ENCODE measurements at places on chromosomes 6 and 20. TPM values are rescaled to one million over a fixed set of nuclear protein-coding genes. Genes with fewer than 3 reads are reported as not detected.

TTK gene
- total RNA-seq = not detected

APOM gene
- 1.6 TPM for total RNA-seq

DNA sequence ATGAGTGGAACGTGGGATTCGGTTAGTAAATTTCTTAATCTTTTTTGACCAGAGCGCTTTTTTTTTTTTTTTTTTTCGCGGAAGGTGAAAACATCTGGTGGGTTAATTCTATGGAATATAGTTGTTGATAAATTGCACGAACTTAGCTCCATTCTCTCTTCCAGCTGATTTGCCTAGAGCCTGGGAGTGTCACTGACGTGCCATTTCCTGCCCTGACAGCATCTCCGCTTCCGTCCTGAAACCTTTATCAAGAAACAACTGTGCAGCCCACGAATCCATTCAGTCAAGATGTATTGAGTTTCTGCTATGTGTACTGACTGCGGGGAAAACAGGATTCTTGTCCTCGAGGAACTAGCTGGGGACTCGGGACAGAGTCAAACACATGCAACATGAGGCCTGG is 59.5 kb upstream of the TGM3 start:
- no peak for DNase-seq
- H3K4me3 ChIP-seq = no peak overlapping the region
- no peaks in the 10 kb centered on the region for H3K36me3 ChIP-seq

DNA sequence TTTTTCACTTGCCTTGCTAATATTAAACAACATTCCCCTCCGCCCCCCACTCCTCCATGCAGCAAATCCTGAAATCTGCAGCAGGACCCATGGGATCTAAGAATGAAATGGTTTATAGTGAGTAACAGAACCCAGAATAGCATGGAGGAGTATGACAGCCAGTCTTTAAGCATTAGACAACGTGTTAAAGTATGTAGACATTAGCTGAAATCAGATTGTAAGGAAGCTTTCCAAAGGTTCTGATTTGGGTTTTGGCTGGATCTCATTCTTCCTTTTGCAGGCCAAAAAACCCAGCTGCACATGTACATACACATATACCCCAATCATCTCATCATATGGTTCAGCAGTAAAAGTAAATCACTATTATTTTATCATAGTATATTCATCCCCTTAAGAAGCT is 126.5 kb downstream of the GJA10 start:
- H3K27me3 ChIP-seq = no peaks in the 10 kb centered on the region
- H3K36me3 ChIP-seq = no peaks in the 10 kb centered on the region
- H3K27ac ChIP-seq = no peak overlapping the region
- no peaks in the 10 kb centered on the region for H3K4me1 ChIP-seq
- H3K4me3 ChIP-seq = no peak overlapping the region
- DNase-seq = no peak

DNA sequence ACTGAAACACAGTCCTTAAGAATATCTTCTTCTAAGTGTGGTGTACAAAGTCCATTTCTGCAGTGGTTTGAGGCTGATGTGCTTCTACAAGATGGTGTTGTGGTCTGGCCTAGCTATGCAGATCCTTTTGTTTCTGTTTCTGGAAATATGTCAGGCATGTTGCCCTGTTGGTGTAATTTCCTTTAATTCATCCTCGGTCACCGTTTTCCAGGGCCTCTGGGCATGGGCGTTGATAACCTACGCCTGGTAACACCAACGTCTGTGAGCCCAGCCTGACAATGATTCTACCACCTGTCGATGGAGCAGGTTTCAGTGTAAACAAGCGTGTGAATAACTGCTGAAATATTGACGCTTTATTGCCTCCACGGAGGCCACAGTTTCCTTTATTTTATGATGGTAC is 33.3 kb upstream of the AFDN start:
- no peak overlapping the region for H3K27ac ChIP-seq
- H3K4me1 ChIP-seq = peaks cover 33% of the 10 kb centered on the region
- H3K36me3 ChIP-seq = no peaks in the 10 kb centered on the region
- no peaks in the 10 kb centered on the region for H3K27me3 ChIP-seq
- no peak for DNase-seq

- no peak overlapping the region for H3K27ac ChIP-seq
- no peak for DNase-seq
- H3K36me3 ChIP-seq = no peaks in the 10 kb centered on the region
- H3K4me3 ChIP-seq = no peak overlapping the region
- H3K27me3 ChIP-seq = no peaks in the 10 kb centered on the region
- no peaks in the 10 kb centered on the region for H3K4me1 ChIP-seq
These were observed 477.1 kb upstream of the EYS start for GRCh38 chr6:66184091-66184490.

DNA sequence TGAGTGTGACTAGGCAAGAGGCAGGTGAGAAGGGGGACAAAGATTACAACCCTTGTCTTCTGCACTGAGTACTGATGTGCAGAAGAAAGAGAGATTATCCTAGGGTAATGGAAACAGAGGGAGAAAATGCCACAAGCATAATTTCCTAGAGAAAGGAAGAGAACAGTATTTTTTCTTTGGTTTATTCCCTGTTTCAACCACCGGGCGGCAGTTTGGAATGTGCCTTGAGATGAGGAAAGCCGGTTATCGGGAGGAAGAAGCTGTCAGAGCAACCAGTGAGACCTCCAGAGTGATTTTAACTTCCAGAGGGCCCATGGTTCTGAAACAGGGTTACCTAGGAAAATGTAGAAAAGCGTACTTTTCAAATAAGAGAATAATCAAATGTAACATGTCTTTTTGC is 121.4 kb downstream of the REV3L start:
- H3K4me3 ChIP-seq = no peak overlapping the region
- no peaks in the 10 kb centered on the region for H3K27me3 ChIP-seq
- DNase-seq = no peak
- no peaks in the 10 kb centered on the region for H3K36me3 ChIP-seq
- H3K27ac ChIP-seq = no peak overlapping the region

- H3K36me3 ChIP-seq = no peaks in the 10 kb centered on the region
- no peaks in the 10 kb centered on the region for H3K27me3 ChIP-seq
- no peak overlapping the region for H3K27ac ChIP-seq
- H3K4me1 ChIP-seq = peaks cover 12% of the 10 kb centered on the region
These were observed 18.5 kb downstream of the DACT2 start for GRCh38 chr6:168300975-168301647.

GRCh38 chr20:39909447-39909846 is 779.6 kb downstream of the MAFB start:
- no peaks in the 10 kb centered on the region for H3K36me3 ChIP-seq
- no peak overlapping the region for H3K4me3 ChIP-seq
- H3K27ac ChIP-seq = no peak overlapping the region
- DNase-seq = no peak
- peaks cover 7% of the 10 kb centered on the region for H3K4me1 ChIP-seq

GRCh38 chr20:3732327-3733118 is at the start of gene HSPA12B:
Gene HSPA12B, plus strand, starts transcription at chr20:3732685. Its CDS starts 5,990 bp downstream, at chr20:3738675.
- peaks cover 19% of the 10 kb centered on the region for H3K4me1 ChIP-seq
- DNase-seq = no peak
- no peak within 1 kb of the TSS for H3K27ac ChIP-seq
- H3K36me3 ChIP-seq = no peaks in the 10 kb centered on the region
- H3K27me3 ChIP-seq = no peaks in the 10 kb centered on the region

GRCh38 chr6:1765160-1765903 is 155.6 kb downstream of the FOXC1 start:
- H3K27ac ChIP-seq = peak overlapping the region; percentile 6
- H3K27me3 ChIP-seq = no peaks in the 10 kb centered on the region
- no peak overlapping the region for H3K4me3 ChIP-seq

CLPSL1 gene
- 7.8 TPM for total RNA-seq

GRCh38 chr6:169868458-169868857 is 117.0 kb downstream of the ERMARD start:
- peak; percentile 35 for DNase-seq
- H3K4me3 ChIP-seq = no peak overlapping the region
- H3K27me3 ChIP-seq = no peaks in the 10 kb centered on the region
- no peaks in the 10 kb centered on the region for H3K36me3 ChIP-seq
- no peaks in the 10 kb centered on the region for H3K4me1 ChIP-seq

DNA sequence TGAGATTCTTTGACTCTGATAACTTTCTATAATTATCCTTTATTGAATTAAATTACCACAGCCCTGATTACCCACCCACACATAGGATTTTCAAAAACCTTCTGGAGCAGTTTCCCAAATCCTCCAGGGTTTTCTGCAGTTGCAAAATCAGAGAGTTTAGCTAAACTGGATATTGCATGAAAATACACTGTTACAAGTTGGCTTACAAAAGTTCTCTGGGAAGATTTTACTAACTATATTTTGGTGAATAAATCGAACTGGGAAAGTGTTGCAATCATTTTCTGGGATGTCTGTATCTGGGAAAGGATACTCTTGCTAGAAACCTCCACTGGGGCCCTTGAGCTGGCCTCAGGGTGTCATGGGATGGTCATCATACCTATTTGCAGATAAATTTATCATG is 97.6 kb upstream of the STMND1 start:
- H3K27ac ChIP-seq = no peak overlapping the region
- H3K4me3 ChIP-seq = no peak overlapping the region
- H3K4me1 ChIP-seq = peaks cover 20% of the 10 kb centered on the region
- no peak for DNase-seq
- H3K27me3 ChIP-seq = no peaks in the 10 kb centered on the region

FNDC11 gene
- 0.66 TPM for total RNA-seq

GJA10 gene
- total RNA-seq = not detected

DNA sequence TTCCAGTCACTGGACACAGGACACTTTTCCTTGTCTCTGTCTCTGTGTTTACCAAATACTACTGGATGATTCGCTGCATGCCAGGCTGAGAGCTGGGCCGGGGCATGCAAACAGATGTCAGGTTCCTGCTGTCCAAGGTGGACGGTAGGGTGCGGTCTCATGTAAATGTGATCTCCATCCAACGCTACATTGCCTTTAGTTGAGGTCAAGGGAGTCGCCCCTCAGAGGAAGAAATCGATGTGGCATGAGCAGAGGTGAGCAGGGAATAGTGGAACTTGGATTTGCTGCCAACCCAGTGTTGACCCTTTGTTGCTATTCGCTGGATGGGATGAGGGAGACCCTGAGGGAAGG is 9.8 kb upstream of the TOX2 start:
- no peak for DNase-seq
- no peak overlapping the region for H3K27ac ChIP-seq
- H3K4me3 ChIP-seq = no peak overlapping the region
- H3K36me3 ChIP-seq = no peaks in the 10 kb centered on the region
- H3K27me3 ChIP-seq = no peaks in the 10 kb centered on the region

DNA sequence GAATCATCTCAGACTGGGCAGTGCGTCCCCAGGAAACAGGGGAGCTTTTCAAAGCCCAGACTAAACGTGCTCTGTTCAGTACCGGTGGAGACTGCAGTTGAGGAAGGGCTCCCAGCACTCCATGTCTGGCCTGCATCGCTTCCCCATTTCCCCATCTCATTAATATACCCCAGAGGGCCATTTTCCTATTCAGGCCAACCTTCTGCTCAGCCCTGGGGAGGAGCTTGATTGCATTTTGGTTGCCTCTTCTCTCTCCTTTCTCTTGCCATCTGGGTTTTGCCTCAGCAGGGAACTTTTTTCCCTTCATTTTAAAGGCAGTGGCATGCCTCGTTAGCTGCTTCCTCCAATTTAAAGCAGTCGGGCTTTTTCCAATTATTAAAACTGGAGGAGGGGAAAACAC is 394.3 kb upstream of the SOX4 start:
- no peaks in the 10 kb centered on the region for H3K4me1 ChIP-seq
- H3K27me3 ChIP-seq = no peaks in the 10 kb centered on the region
- no peak for DNase-seq
- H3K27ac ChIP-seq = no peak overlapping the region

BPIFB4 gene
- total RNA-seq = not detected

TRMT11 gene
- 26.7 TPM for total RNA-seq

PRR18 gene
- not detected for total RNA-seq

DNA sequence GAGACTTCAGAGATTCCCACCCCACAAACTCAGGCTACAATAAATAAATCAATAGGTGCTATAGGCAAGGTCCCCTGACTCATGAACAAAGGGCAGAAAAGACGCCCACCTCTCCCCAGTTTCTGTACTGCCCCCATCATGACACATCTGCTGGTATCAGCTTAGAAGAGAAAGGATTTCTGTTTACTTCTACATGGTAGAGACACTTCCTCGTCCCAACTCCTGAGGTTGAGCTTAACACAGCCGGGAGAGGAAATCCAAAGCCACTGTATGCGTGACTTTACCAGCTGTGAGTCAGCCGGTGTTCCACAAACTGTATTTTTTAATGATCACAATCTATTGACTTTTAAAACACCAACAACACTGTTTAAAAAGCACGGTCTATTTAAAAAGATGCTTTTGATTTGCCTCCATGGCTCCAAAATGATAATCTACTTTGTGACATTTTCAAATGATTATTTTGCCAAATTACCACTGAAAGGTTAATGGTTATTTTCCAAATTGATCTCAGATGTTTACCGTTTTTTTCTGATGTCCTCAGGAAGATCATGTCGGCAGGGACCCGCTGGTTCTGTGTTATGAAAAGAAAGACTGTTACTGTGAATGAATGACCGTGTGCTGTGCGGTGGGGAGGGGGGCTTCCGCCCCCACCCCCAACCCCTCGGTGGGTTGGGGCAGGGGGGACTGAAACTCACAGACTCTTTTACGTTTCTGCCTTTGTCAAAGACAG is 72.5 kb downstream of the ATP9A start:
- H3K36me3 ChIP-seq = no peaks in the 10 kb centered on the region
- no peak overlapping the region for H3K4me3 ChIP-seq
- no peak for DNase-seq
- H3K4me1 ChIP-seq = peaks cover 16% of the 10 kb centered on the region

FERMT1 gene
- 5.7 TPM for total RNA-seq

- H3K4me3 ChIP-seq = no peak overlapping the region
- DNase-seq = peak; percentile 23
- no peaks in the 10 kb centered on the region for H3K4me1 ChIP-seq
- H3K27ac ChIP-seq = no peak overlapping the region
- no peaks in the 10 kb centered on the region for H3K36me3 ChIP-seq
These were observed 39.0 kb upstream of the PLN start for GRCh38 chr6:118509009-118509617.

GRCh38 chr6:90611543-90612312 is 24.9 kb upstream of the MAP3K7 start:
- H3K27me3 ChIP-seq = peaks cover 11% of the 10 kb centered on the region
- no peak for DNase-seq
- no peak overlapping the region for H3K4me3 ChIP-seq
- no peak overlapping the region for H3K27ac ChIP-seq
- no peaks in the 10 kb centered on the region for H3K36me3 ChIP-seq

GRCh38 chr6:35786810-35787209 is 6.0 kb downstream of the CLPSL1 start:
- H3K4me3 ChIP-seq = peak overlapping the region; percentile 13
- DNase-seq = peak; percentile 52
- H3K27me3 ChIP-seq = no peaks in the 10 kb centered on the region
- no peaks in the 10 kb centered on the region for H3K36me3 ChIP-seq
- H3K27ac ChIP-seq = peak overlapping the region; percentile 87

- no peak overlapping the region for H3K27ac ChIP-seq
- no peaks in the 10 kb centered on the region for H3K27me3 ChIP-seq
- peak; percentile 44 for DNase-seq
These were observed 5.6 kb upstream of the HLA-DOA start for GRCh38 chr6:33014841-33015634.

GRCh38 chr20:60759651-60760050 is 492.4 kb upstream of the CDH4 start:
- H3K27me3 ChIP-seq = no peaks in the 10 kb centered on the region
- no peak overlapping the region for H3K27ac ChIP-seq
- H3K4me1 ChIP-seq = no peaks in the 10 kb centered on the region
- no peak overlapping the region for H3K4me3 ChIP-seq

- H3K36me3 ChIP-seq = no peaks in the 10 kb centered on the region
- H3K27ac ChIP-seq = no peak overlapping the region
- no peak for DNase-seq
- H3K27me3 ChIP-seq = no peaks in the 10 kb centered on the region
- no peaks in the 10 kb centered on the region for H3K4me1 ChIP-seq
These were observed 157.4 kb downstream of the PKHD1 start for GRCh38 chr6:51929934-51930574.
